ENCODE measurements at places on chromosomes 4 and X.

- DNase-seq, result no peak
Observed at GRCh38 chr4:43047058-43047457, 154.5 kb downstream of the GRXCR1 start.

GRCh38 chr4:142846729-142847596 is 862 bp upstream of the INPP4B start:
- peak; percentile 62 for DNase-seq

GRCh38 chrX:25851141-25851540 is 287.0 kb upstream of the MAGEB18 start:
- DNase-seq, result no peak

- no peak for DNase-seq
Observed at GRCh38 chrX:17000751-17001150, 54.3 kb downstream of the REPS2 start.

GRCh38 chr4:167715176-167715575 is 377.2 kb upstream of the ANXA10 start:
- DNase-seq, result no peak

DNA sequence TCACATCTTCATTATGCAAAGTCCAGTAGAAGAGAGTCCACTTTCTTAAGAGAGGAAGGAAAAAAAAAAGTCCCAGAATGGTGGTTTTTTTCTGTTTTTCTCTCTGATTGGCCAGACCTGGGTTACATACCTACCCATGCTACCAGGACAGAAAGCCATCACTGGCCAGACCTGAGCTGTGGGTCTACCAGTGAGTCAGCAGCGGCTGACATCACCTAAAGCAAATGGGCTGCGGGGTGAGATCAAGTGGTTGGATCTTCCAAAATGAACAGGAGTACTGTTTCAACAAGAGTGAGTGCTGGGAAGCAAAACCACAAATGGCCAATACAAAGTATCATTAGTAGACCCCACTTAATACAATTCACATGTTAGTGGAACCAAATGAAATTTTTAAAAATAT is 1.6 kb upstream of the NDST3 start:
- no peak for DNase-seq

DNA sequence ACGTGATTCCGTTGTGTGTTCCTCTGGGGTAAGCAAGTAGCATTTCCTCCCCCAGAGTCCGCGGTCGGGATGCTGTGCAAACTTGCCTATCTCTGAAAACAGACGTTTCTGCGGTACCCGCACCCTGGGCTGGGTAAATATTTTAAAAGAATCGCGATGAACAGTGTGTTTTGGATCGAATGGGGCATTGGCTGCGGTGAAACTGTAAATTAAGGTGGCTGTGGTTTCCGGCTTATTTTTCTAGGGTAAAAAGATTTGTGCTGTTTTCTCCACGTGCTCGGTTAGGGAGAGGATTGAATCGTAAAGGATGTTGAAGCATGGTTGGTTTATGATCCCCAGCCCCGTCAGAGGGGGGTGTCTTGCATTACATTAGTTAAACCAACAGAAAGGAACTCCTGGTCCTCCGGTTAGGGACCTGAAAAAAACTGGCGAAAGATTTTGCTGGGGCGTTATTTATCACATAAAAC is 1.2 kb downstream of the HHIP start:
- no peak for DNase-seq

- DNase-seq, result no peak
Observed at GRCh38 chr4:1075225-1075624, 38.1 kb downstream of the RNF212 start.

DNA sequence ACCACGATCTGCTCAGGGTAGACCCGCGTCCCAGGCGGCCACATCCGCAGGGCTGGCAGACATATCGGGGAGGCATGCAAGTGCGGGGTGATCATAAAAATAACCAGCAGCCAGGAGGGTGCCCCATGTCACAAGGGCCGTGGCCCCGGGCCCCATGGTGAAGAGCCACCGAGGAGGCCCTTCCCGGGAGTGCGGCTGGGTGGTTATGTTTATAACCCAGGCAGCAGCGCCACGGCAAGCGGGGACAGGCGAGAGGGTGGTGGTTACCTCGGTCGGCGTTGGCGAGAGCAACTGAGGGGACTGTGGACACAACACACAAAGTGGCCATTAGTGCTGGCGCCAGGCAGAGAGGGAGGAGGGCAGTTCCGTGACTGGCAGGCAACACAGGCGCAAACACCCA is 92.7 kb upstream of the AFAP1 start:
- no peak for DNase-seq

DNA sequence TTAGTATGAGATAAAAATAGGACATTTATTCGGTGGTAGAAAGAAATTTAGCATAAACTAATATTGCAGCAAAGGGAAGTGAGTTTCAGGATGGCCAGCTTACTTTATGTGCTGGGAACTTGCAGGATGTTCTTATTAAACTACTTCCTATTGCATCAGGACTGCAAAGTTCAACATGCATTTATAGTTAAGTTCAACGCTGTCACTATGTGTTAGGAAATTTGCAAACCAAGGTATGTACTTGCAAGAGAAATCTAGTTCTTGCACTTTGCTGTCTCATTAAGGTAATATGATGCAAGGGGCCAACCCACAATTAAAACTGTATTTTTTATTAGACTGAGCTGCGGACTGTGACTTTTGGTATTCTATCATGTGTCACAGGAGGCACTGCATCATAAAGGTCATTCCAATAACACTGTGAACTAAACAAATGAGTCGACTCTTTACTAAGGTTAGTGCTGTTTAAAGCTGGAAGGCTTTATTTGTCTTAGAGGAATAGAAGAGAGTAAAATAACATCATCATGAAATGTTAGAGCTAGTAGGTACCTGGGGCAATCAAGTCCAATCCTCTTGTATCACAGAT is 1525.7 kb upstream of the TENM3 start:
- DNase-seq, result no peak

GRCh38 chr4:53049528-53049927 is 187.4 kb downstream of the RASL11B start:
- no peak for DNase-seq

DNA sequence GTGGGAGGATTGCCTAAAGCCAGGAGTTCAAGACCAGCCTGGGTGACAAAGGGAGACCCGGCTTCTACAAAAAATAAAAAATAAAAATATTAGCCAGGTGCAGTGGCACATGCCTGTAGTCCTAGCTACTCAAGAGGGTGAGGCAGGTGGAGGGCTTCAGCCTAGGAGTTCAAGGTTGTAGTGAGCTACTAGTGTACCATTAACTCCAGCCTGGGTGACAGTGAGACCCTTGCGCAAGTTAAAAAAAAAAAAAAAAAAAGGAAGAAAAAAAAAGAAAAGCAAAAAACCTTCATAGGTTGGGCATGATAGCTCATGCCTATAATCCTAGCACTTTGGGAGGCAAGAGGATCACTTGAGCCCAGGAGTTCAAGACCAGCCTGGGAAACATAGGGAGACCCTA is 5.8 kb downstream of the SCLT1 start:
- no peak for DNase-seq

GRCh38 chr4:118865091-118865708 is 23.5 kb upstream of the SYNPO2 start:
- DNase-seq, result no peak

DNA sequence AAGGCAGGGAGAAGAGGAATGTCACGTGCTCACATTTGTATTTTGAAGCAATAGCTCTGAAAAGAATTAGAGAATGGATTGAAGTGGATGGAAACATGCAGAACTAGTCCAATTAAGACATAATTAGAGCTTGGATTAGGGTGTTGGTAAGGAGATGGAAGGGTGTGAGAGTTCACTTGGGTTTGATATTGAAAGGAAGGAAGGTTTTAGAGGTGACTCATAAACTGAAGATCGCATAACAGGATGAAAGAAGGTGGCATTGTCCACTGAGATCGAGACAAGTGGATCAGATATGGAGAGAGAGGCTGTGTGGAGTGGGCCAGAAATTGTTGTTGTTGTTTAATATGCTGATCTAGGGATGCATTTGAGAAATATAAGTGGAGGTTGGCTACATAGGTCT is 244.0 kb upstream of the SMIM31 start:
- no peak for DNase-seq

- DNase-seq, result peak; percentile 25
Observed at GRCh38 chr4:5998333-5998936, 19.8 kb downstream of the C4orf50 start.

- DNase-seq, result no peak
Observed at GRCh38 chr4:10015140-10015753, 6.0 kb downstream of the SLC2A9 start.

DNA sequence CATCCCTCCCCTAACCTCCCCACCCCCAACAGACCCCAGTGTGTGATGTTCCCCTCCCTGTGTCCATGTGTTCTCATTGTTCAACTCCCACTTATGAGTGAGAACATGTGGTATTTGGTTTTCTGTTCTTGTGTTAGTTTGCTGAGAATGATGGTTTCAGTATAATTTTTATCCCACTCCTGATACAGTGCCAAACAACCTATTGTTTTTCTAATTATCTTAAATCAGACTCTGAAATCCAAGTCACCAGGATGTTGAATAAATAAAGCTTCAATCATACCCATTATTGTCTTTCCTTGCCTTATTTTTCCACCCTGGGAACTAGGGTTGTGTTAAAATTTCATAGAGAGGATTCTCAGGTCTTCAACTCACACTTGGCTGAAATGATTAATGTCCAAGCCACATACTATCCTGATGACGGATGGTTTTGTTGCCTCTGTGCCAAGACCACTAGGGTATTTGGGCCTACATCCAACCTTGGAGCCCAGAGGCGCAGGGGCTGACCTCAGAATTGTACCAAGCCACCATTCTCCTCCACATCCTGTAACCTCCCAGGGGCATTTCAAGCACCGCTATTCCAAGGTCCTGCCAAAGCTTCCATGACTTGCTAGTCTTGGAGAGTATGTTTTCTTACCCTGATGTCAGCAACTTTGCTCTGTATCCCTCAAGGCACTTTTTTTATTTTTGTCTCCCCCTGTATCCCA is 332.4 kb downstream of the ARHGAP24 start:
- no peak for DNase-seq

- no peak for DNase-seq
Observed at GRCh38 chr4:21139327-21139726, 439.1 kb downstream of the PACRGL start.

- no peak for DNase-seq
Observed at GRCh38 chr4:106971636-106972035, 64.5 kb downstream of the DKK2 start.

DNA sequence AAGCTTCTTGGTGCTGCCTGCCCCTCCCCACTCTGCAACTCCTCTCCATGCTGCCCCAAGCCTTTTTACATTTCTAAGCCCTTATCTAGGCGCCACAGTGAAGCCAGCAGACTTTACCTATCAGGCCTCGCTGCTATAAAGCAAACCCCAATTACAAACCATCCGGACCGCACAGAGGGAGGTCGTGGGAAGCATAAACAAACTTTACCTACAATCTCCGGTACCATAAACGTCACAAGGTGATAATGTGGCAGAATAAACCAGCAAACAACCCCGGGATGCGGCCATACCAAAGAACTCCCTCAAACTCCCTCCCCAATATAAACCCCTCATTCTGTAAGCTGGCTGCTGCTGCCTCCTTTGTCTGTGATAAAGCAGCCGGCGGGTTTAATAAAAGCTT is 54.0 kb upstream of the ZCCHC13 start:
- no peak for DNase-seq
